ENCODE measurements at places on chromosomes 5 and 9. TPM values are rescaled to one million over a fixed set of nuclear protein-coding genes. Genes with fewer than 3 reads are reported as not detected.

LECT2 gene
- total RNA-seq, result not detected

ANXA2R gene
- total RNA-seq, result 15.3 TPM

DNA sequence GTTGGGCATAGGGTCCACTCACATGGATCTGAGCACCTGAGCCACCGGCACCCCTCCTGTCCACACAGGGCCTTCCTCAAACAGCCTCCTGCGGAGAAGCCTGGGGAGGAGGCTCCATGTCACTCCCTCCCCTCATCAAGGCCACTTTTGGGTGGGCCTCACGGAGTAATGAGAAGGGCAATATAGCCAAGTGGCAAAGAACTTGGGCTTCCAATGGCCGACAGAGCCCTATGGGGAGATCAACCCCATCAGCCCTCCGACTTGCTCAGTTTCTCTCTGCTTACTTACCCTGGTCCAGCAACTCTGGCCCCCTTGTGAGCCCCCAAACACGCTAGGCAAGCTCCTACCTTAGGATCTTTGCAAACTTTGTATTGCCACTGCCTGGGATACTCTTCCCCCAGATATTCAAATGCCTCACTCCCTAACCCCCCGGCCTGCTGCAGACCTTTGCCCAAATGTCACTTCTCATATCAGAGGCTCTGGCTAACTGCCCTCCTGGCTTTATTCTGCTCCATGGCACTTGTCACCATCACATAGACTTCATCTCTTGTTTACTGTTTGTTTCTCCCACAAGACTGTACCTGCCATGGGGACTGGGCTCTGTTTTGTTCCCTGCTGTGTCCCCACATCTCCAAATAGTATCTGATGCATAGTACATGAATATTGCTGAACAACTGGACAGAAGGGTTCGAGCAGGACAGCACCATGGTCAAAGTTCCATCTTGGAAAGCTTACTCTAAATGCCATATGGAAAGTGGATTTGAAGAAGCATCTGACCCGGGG, 220.8 kb downstream of the FSTL4 start:
- H3K27ac ChIP-seq, result no peak overlapping the region
- H3K27me3 ChIP-seq, result no peaks in the 10 kb centered on the region
- H3K4me3 ChIP-seq, result no peak overlapping the region
- H3K36me3 ChIP-seq, result no peaks in the 10 kb centered on the region
- H3K4me1 ChIP-seq, result no peaks in the 10 kb centered on the region
- no peak for DNase-seq

MCTP1 gene
- 0.40 TPM for total RNA-seq

SLC34A3 gene
- total RNA-seq, result not detected

DNA sequence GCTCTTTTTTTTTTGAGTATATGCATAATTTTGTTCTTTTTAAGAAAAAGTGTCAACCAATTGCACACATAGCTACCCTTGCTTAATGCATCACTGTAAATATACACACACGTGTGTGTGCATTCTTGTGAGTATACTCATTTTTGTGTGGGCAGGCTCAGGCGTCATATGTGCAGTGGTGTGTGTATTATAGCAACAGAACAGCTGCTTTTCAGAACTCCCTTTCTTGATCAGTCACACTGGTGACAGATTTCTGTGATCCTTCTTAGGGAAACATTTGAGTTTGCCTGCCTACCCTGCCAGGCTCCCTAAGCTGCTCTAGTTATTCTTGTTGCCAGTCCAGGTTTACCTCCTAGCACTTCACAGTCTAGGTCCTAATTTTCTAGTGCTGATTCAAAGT, 287.0 kb upstream of the SEMA6A start:
- no peaks in the 10 kb centered on the region for H3K27me3 ChIP-seq
- no peak overlapping the region for H3K27ac ChIP-seq
- H3K36me3 ChIP-seq, result no peaks in the 10 kb centered on the region
- H3K4me3 ChIP-seq, result no peak overlapping the region

GRCh38 chr5:73629456-73629855, 3.5 kb downstream of the ARHGEF28 start:
- no peak overlapping the region for H3K4me3 ChIP-seq
- no peaks in the 10 kb centered on the region for H3K36me3 ChIP-seq

CARD9 gene
- 1.3 TPM for total RNA-seq

- no peaks in the 10 kb centered on the region for H3K36me3 ChIP-seq
- H3K4me1 ChIP-seq, result no peaks in the 10 kb centered on the region
- H3K27ac ChIP-seq, result no peak overlapping the region
- no peaks in the 10 kb centered on the region for H3K27me3 ChIP-seq
Measured at GRCh38 chr5:65271906-65272305, 209.8 kb downstream of the ADAMTS6 start.

NKD2 gene
- not detected for total RNA-seq

ALDH1A1 gene
- total RNA-seq, result not detected

DNA sequence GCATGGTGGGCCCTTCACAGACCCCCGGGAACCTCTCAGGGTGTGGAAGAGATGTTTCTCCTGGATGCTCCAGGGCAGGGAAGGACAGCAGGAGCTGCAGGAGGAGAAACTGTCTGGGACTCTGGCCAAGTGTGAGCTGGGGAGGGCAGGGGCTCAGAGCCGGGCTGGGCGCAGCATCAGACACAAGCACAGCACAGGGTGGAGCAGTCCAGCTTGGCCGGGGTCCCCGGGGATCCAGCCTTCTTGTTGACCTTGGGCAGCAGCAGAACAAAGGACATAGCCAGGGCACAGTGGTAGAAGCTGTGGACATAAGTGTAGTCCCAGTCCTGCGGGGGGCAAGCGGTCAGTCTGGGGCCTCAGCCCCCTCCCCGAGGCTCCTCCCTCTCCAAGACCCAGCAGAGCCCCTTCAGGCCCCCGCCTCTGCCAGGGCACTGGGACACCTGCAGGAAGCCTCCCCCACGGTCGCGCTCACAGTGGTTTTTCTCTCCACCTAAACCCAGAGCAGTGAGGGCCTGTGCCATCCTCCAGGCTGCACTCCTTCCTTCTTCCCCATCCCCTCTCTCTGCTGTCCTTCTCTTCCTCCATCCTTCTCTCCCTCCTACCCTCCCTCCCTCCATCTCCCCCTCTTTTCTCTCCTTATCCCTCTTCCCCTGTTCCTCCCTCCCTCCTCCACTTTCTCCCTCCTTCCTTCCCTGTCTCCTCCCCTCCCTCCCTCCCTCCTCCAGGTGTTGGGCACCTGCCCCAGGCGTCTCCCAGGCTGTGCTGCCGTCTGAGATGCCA, 10.1 kb downstream of the MYMK start:
- no peak overlapping the region for H3K4me3 ChIP-seq
- H3K27me3 ChIP-seq, result no peaks in the 10 kb centered on the region
- no peak for DNase-seq
- no peak overlapping the region for H3K27ac ChIP-seq
- no peaks in the 10 kb centered on the region for H3K36me3 ChIP-seq

ROPN1L gene
- 1.2 TPM for total RNA-seq

DNA sequence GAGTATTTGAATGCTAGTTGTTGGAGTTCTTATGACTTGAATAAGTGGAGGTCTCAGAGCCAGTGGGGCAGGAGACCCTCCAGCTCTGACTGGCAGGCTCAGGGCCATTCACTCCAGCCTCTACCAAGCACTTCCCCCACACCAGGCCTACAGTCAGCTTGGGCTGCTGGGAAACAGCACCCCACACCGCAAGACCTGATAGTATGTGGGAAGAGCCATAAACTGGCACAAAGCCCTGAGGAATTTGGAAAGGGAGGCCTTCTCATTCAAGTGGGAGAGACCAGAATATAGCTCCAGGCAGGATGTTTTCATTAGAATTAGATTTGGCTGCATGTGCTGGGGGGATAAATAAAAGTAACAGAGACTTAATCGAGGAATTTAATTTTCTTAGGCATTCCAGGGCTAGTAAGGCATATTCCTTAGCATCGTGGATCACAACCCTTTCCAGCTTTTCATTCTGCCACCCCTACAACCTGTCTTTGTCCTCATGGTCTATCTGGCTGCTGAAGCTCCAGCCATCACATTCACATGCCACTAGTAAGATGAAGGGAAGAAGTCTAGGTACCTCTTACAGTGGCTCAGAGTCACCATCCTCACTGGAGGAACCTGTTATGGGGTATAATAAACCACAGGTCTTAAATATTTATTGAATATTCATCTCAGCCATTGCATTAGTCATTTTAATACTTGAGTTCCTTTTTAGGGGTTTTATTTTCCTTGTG, 47.5 kb downstream of the TMOD1 start:
- H3K4me1 ChIP-seq, result no peaks in the 10 kb centered on the region
- no peaks in the 10 kb centered on the region for H3K36me3 ChIP-seq
- DNase-seq, result no peak
- no peak overlapping the region for H3K4me3 ChIP-seq

DNA sequence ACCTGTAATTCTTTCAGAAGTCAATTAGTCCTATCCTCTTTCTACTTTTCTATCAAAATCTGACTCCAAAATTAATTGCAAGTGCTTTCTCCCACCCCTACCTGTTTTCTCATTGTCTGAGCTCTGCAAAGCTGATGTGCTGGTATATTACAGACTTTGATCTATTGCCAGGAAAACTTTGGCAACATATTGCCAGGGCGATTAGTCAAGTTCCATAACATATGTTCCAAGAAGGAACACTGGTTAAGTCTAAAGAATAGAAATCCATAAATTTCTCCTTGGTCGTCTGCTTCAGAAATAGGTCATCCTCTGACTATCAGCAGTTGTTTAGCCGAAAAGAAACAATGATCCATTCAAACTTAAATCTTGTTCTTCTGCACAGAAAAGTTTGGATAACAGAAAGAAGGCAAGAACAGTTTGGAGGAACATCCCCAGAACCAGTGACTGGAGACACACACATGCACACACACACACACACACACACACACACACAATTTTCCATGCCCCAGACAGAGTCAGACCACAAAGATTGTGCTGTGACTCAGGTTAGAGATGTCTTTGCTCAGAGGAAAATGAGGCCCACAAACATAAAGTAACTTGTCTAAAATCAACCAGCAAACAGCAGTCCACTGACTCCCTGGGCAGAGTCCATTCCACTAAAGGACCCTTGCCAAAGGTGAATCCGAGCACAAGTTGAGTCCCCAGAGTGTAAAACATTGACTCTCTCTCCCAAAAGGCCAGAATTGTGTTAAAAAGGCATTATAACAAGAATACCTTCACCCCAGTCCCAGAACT, 202.1 kb downstream of the DEPDC1B start:
- H3K27me3 ChIP-seq, result no peaks in the 10 kb centered on the region
- no peak overlapping the region for H3K4me3 ChIP-seq
- no peak for DNase-seq

PHYHD1 gene
- not detected for total RNA-seq

DNA sequence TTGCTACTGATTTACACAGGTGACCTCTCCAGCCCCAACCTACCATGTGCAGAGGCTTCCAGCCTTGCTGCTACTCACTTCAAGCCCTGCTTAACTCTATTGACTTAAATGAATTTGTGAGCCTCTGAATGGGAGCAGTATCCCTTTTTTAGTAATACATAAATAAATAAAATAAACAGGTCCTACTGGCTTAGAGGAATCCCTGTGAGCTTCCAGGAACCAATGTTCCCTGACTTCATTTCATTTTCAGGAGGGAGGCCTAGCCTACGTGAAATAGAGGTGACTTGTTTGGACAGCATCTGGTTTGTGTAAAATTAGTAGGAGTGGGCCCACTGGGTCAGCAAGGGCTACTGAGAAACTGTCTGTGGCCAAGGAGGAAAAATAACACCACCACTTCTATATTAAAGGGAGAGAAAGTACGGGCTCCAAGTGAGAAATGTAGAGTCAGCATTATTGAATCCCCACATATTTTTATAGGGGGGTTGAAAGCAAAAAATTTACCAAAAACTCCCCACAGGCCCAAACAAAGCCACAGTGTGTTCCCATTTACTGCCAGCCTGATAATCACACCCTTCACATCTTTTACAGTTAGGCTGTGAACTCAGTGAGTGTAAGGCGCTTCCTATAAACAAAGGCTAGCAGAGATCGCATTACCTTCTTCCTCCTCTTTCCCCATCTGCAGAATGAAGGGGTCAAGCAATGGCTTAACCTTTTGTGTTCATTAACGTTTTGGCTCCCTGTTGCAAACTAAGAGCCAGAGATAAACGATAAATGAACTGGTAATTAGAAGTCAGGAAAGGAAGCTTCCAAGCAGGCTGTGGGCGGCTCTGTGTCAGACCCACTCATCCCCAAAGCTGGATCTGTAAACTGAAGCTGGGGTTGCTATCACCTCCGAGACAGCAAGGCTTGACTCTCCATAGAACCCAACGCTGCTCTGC, 138.8 kb upstream of the LIFR start:
- H3K36me3 ChIP-seq, result no peaks in the 10 kb centered on the region
- no peak overlapping the region for H3K27ac ChIP-seq
- H3K4me3 ChIP-seq, result no peak overlapping the region
- no peaks in the 10 kb centered on the region for H3K27me3 ChIP-seq
